ENCODE measurements at places on chromosomes 16 and 17.

- no peak for DNase-seq
Observed at GRCh38 chr16:59121411-59122261, 387.5 kb upstream of the GOT2 start.

GRCh38 chr17:67912656-67913055 lies 83.6 kb downstream of the C17orf58 start:
- DNase-seq: no peak

GRCh38 chr17:57416369-57416768 lies 160.0 kb downstream of the MSI2 start:
- no peak for DNase-seq

- peak; percentile 65 for DNase-seq
Observed at GRCh38 chr16:54459509-54460262, 173.1 kb upstream of the IRX3 start.

DNA sequence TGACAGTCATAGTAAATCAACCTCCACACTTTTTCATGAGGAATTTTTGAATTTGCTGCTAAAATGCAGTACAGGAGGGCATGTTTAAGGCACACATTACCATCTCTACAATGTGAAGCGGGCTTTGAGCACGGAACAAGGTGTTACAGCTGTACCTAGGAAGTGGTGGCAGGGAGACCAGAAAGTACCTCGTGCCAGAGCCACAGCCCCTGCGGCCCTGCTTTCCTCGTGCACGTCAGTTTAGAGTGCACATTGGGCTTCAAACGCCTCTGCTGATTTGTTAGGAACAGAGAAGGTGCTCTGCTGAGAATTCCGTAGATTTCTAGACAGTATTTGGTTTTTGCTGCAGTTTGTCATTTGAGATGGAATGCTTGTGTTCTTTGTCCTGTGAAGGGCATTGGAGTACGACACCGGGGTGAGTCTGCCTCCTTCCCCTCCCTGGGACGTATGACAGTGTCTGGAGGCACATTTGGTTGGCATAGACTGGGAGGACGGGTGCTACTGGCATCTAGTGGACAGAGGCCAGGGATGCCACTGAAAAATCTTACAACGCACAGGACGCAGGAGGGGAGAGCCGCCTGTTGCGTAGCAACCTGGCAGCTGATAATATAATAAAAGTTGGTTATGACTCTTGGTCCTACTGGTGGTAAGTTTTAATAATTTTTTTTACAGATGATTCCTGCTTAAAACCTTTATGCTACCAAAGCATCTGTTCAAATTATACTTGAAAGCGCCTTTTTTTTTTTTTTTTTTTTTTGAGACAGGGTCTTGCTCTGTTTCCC lies 9.1 kb downstream of the FOXK2 start:
- no peak for DNase-seq

DNA sequence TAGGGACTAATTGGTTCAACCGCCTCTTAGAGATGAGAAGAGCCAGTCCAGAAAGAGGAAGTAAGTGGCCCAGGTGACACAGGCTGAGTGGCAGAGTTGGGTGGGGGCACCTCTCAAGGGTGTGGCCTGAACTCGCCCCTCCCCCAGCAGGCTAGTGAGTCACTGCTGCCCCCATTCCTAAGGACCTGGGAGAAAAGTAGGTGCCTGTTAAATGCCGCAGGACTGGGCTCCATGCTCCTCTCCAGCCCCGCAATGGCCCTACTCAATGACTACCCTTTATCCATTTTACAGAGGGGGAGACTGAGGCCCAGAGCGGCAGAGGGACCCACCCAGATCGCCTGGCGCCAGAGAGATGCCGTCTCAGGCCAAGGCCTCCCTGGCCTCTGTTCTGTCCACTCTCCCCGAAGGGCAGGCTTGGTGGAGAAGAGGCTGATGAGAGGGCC lies 8.1 kb downstream of the TMEM235 start:
- DNase-seq: no peak

DNA sequence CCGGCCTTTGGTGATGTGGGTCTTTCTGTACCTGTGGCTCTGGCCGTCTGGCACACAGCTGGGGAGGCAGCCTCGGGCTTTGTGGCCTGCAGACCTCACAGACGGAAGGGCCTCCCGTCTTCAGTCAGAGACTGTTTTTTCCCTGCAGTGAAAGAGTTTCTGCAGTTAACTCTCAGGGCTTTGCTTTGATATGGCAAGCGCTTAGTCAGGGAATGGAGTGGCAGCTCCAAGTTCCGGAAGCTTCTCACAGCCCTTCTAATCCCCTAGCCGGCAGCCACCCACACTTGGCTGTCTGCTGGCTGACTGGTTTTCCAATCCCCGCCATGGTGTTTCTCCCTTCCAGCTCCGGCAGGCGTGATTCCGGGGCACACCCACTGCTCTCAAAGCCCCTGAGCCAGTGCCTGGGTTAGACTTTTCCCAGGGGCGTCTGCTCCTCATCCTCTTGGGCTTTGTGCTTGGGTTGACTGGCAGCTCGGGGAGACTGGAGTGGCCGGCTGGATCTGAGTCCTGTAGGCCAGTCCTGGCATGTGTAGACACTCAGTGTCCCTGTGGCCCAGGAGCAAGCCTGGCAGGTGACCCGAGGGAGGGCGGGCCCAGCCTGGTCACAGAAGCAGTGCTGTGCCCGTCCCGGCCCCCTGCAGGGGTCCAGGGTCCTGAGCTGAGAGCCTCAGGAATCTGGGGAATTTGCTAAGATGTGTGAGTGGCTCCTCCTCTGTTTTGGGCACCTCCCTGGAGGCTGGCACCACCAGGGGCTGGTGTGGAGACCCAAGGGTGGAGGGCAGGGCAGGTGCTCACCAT lies 29.9 kb downstream of the BAIAP2 start:
- no peak for DNase-seq

DNA sequence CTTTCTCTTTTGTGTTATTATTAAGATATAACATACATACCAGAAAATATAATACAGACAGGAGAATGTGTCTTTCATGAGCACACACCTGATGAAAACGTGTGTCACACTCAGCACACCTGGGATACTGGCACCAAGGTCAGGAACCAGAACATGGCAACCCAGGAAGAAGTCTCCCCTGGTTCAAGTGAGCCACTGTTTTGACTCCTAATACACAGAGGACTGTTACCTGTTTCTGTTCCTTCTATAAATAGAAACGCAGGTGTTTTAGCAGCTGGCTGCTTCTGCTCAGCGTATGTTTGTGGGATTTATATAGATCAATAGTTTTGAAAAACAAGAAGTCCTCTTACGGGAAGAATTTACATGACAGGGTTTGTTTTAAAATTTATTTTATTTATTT lies 3.5 kb downstream of the SEC14L1 start:
- DNase-seq: no peak

DNA sequence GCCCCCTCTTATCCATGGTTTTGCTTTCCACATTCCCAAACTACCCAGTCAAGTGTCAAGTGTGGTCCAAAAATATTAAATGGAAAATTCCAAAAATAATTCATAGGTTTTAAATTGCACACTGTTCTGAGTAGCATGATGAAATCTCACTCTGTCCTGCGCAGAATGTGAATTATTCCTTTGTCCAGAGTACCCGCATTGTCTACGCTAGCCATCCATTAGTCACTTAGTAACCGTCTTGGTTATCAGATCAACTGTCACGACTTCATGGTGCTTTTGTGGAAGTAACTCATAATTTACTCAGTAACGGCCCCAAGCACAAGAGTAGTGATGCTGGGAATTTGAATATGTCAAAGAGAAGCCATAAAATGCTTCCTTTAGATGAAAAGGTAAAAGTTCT lies 94.9 kb downstream of the SLC39A11 start:
- DNase-seq: no peak
